NCI-H526 (cell line): ENCODE measurements at places on chromosomes 1 and 21.

DNA sequence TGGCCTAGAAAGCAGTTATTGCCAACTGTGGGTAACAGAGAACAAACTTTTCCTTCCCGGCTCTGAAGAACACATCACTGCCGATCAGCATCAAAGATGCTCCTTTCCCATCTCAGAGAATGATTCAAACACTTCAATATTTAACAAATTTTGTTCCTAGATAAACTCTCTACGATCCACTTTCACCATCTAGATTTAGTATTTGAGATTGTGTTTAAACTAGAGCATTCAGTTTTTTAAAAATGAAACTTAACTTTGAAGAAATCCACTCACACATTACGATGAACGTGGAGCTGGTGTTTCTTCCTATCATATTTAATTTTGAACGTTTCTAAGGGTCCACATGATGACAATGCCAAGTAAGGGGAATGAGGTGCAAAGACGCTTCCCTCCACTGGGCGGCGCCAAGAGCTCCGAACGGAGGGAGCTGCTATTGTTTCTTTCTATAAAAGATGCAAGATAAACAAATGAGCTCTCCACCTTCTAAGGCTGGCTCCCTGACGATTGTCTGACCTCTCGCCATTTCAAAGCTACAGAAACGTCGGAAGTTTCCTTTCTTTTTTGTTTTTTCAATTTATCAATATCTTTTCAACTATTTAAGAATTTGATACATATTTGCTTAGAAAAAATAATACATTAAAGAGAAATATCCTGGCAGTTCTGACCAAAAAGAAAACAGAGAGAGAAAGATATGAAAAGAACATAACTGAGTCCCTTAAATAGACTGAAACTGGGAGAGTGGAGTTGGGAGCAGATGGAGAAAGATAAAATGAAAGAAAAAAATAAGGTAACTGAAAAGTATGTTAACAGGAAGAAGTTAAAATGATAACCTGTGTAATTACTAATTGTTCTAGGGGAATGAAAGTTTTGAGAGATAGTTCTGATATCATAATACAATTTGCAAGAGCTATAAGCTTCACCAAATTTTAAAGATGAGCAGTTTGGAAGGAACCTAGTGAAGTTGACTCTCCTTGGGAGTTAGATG is 4.4 kb upstream of the BARHL2 start:
- peak; percentile 79 for DNase-seq

DNA sequence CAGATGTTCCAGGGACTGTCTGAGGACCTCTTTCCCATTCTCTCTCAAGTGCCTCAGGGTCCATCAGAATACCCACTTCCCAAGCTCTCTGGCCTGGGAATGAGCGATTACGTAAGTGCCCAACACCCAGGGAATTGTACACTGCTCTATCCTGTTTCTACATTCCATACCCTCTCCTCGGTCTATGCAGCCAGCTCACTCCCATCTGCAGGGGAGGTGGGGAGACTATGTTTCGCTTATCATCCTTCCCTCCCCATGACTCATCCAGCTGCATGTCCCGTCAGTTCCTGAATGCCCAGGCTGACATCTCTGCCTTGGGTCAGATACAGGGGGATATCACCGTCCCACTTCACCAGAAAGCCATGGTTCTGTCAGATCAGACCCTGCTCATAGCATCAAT is 34.5 kb upstream of the CD1D start:
- DNase-seq = no peak

GRCh38 chr1:159005161-159005560 is 4.5 kb upstream of the IFI16 start:
- DNase-seq = no peak

DNA sequence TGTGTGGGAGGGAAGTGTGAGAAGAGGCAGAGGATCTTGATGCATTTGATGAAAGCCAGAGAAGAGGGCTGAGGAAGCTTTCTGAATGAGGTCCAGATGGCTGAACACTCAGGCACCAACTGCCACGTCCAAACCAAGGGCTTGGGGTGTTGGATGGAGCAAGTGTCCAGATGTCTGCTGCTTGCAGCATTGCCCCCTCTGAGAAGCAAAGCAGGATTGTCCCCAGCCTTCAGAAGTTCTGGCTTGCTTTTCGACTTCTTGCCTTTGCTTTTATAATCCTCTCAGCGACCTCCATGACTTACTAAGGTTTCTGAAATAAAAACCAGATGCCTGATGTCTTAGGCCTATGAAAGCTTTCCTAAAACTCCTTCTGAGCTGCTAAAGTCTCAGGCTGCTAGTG is 182.5 kb downstream of the HUNK start:
- no peak for DNase-seq

DNA sequence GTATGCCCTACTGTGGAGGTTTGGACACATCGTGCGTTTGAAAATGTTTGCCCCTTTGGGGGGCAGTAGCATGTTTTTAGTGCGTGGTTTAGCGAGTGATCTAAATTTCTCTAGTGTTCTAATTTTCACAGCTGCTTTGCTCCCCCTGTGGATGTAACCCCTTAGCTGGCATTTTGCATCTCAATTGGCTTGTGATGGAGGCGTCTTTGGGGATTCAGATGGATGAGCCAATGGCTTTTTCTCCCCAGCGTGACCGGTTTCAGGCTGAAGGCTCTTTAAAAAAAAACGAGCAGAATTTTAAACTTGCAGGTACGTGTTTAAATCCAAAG is 836 bp downstream of the CDC7 start:
- DNase-seq = peak; percentile 77
